ENCODE measurements at places on chromosomes 4 and X.

DNA sequence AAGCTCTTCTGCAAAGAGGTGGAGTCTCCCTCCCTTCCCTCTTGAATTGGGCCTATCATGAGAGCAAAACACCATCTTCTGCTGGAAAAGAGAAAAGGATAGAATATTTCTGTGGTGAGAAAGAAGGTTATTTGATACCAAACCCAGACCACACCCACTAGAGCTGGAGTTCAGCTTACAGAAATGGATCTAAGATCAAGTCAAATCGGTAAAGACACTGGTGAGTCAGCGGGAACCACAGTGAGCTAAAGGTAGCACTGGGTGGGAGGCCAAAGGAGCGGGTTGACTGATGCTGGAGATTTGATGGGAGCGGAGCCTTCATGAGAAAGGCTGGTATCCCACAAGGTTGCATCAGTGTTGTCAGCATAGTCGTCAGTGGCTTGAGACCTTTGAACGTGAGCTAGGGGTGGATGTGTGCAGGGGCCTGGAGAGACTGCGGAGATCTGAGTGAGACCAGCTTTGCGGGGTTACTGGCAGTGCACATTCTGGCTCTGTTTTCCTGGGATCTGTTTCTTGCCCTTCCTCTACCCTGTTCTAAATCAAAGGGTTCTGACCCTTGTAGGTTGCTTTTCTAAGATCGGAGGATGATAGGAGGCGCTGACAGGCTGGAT, 106.4 kb upstream of the SCOC start:
- no peak for DNase-seq

- DNase-seq: no peak
Observed at GRCh38 chr4:152935143-152935542, 980 bp upstream of the FHDC1 start.

DNA sequence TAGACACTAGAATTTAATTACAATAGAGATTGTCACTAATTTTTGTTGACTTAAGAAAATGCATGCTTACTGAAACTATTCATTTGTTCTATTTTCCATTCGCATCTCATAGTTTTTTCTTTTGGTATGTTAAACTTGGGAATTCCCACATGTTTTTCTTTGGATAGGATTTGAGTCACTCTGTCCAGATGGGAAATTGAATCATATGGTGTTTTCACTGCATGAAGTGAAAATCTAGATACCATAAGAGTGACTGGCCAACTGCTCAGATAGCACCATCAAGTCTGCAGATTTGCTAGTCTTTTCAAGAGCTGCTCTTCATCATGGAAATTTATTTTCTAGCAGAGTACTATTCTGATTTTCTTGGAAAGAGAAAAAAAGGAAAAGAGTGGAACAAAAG, 172.6 kb downstream of the FAM47B start:
- no peak for DNase-seq

DNA sequence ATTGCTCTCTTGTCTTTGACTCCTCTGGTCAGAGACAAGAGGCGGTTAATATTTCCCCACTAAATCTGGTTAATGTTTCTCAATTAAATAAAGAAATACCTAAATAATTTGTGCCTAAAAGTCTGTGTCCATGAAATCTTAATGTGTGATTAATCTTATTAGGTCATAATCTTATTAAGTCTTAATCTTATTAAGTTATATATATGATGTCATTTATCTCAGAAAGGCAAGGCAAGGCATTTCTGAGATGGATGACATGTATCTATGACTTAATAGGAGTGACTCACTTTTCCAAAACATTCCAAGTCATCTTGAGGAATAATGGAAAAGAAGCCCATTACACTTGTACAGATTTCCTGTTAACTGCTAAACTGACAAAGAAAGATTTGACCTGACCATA, 74.7 kb downstream of the TRAM1L1 start:
- DNase-seq: no peak

- DNase-seq: no peak
Observed at GRCh38 chr4:83604321-83604720, 68.4 kb downstream of the GPAT3 start.

DNA sequence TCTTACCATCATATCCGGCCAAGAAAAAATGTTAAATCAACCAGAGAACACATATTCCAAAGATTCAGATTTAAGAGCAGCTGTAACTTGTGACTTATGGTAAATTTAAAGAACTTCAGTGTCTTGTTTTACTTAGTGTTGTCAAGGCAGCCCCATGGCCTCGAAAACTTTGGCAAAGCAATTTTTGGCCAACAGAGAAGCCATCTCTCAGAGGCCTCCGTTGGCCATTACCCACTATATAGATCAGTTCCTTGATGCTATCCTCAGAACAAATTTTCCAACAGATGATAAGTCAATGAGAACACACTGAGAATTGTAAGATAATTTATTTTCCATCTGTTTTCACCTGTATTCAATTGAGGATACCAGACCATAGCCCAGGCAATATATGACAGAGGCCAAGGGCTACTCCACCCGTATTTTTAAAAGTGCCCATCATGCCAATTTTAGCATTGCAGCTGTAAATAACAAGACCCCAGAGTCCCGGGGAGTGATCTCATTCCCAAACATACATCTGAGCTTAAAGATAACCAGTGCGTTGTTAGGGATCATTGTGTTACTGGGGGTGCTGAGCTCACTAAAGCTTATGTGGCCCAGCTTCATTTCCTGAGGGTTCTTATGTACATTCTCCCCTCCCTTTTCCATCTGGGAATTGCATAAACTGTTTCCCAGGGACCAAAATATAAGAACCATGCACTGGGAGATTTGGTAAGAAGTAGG, 50.0 kb upstream of the PDHA1 start:
- DNase-seq: no peak

DNA sequence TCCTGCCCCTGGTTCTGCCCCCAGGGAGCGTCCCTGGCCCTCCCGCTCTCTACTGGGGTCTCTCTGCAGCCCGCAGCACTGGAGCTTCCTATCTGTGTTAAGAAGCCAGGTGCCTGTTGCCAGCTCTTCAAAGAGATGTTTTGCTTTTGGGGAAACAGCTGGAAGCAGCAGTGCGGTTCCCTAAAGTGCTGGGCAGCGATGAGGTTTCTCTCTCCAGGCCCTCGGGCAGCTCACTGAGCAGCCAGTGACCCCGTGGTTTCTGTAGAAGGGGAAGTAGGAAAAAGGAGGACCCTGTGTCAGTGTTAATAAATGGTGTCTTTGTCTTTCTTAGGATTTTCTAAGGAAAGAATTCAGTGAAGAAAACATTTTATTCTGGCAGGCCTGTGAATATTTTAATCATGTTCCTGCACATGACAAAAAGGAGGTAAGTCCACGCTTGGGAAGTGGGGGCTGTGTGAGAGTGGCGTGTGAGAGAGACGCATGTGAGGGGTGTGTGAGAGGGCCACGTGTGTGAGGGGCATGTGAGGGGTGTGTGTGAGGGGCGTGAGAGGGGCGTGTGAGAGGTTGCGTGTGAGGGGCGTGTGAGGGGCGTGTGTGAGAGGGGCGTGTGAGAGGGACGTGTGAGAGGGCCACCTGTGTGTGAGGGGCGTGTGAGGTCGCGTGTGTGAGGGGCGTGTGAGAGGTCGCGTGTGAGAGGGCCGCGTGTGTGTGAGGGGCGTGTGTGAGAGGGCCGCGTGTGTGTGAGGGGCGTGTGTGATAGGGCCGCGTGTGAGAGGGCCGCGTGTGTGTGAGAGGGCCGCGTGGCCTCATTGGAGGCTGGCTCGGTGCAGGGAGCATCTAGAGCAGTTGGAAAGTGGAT, 27.1 kb upstream of the HGFAC start:
- no peak for DNase-seq

DNA sequence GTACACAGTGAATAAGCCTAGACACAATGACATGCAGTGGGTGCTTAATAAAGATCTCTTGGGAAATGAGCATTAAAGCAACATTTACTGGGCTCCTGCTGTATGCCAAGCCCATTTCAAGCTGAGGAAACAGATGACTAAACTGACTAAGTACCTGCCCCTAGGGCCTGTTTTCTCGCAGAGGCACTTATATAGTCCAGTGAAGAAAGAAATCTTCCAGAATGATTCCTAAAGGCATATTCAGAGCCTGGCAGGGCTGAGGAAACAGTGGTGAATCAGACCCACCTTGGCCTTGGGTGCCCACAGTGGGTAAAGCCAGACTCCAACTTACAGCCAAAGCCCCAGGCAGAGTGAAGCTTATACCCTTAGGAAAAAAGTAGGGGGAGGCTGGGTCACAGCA, 22.0 kb upstream of the S100P start:
- no peak for DNase-seq

- no peak for DNase-seq
Observed at GRCh38 chr4:36553029-36553428, 271.6 kb downstream of the DTHD1 start.

DNA sequence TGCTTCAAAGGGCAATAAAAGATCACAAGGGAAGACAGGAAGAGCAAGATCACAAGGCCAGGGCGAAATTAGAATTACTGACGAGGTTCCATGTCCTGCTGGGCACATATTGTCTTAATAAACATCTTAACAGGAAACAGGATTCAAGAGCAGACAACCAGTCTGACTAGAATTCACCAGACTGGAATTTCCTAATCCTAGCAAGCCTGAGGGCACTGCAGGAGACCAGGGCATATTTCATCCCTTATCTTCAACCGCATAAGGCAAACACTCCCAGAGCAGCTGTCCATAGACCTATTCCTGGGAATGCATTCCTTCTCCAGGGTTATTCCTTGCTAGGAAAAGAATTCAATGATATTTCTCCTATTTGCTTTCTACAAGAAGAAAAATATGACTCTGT, 12.4 kb upstream of the TDO2 start:
- no peak for DNase-seq

DNA sequence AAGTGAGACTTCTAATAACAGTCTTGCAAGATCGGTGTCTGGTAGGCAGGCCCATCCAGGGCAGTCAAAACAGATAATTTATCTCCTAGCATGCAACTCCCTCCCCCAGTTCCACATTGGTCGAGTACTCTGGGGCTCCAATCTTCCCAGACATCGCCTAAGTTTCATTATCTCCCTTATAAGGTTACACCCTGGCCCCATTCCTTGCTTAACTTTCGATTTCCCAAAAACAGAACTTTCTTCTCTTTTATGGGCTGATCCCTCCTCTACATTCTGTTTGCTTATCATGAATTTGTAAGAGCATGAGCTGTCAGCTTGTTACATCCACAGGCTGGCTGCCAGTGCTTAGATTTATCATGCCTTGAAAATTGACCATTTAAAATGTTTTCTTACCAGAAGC, 471.3 kb downstream of the TECRL start:
- no peak for DNase-seq

DNA sequence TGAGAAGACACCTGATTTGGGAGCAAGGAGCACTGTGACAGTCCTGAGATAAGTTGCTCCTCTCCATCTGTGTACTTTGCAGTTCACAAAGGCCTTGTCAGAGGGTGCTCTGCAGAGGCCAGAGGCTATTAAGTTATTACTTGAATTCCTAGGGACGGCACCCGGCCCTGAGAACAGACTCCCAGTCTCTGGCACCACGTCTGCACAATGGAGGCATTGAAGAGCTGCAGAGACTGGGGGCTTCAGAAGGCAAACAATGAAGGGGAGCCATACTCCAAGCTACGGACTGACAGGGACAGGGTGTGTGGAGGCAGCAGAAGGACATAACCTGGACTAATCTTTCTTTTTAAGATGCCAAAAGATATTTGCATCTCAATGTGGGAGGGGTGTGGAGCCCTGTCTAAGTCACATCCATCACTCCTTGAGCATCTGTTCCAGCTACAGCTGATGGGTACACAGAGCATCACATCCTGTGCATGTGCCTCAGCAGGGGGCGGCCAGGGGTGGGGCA, 11.5 kb downstream of the RASGEF1B start:
- no peak for DNase-seq

DNA sequence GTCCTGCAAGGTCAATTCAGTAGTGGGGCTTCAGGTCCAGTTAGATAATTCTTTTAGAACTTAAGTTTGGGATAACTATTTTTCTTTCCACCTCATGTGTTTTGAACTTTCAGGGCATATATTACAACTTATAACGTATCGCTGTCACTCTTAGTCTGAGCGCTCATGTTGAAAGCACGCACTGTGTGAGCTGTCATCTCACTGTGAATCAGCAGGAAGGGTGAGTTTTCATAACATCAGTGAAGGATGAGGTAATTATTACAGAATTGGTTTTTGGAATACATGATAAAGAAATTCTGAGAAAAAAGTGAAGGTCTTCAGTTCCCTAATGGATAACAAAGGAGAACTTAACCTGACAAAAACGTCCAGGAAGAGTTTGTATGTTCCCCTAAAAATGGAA, 45.1 kb upstream of the SLC4A4 start:
- no peak for DNase-seq

DNA sequence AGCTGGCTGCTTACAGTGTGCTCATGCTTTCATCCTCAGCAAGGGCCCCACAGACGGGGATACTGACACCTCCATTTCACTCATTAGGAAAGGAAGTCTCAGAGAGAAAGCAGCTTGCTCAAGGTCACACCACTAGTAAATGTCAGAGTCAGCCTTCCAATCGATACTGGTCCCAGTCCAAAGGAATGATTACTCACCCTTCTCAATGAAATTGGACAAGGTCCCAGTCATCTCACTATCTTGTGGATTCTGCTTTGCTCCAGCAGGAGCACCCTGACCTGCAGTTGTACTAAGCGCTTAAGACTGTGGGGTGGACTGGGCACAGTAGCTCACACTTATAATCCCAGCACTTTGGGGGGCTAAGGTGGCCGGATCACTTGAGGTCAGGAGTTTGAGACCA, 132.2 kb upstream of the SLC34A2 start:
- DNase-seq: no peak

- no peak for DNase-seq
Observed at GRCh38 chr4:5955201-5955821, 62.4 kb upstream of the CRMP1 start.

DNA sequence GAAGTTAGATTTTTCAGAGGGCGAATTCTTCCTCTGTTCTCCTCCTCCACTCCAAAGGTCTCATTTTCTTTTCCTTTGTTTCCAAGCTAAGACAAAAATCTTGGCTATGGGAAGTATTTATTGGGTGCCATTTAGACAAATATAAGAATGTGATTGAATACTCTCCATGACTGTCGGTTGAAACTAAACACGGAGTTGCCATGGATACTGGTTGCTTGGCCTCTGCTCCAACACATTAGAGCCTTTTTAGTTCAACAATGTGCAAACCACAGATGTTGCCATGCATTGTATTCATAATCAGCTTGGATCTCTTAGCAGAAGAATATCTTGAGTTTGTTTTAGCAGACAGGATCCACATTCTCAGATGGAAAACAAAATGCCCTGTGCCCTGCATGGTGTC, 366.5 kb upstream of the LCORL start:
- no peak for DNase-seq

DNA sequence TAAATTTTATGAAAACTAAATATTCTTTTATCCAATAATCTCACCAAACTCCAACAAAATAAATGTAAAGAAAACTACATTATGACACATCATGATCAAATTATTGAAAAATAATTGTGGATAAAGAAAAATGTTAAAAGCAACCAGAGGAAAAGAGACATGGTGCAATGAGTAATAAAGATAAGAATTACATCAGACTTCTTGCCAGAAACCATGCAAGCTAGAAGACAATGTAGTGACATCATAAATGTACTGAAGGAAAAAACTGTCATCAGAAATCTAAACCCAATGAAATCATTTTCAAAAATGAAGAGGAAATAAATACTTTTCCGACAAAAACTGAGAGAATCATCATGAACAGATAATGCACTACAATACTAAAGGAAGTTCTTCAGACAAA, 135.9 kb upstream of the EOLA2 start:
- no peak for DNase-seq

Measured in left ventricle myocardium inferior (tissue), 1 donor.